ENCODE measurements at places on chromosomes 7 and 10.

- no peak for DNase-seq
These were observed 25.3 kb downstream of the MAP3K8 start for GRCh38 chr10:30459283-30459682.

- DNase-seq, result no peak
These were observed 11.1 kb upstream of the TFEC start for GRCh38 chr7:116041615-116042014.

- peak; percentile 18 for DNase-seq
These were observed 252.9 kb downstream of the MAD1L1 start for GRCh38 chr7:1979591-1980560.

GRCh38 chr7:129925416-129926002 is 27.3 kb downstream of the UBE2H start:
- no peak for DNase-seq

GRCh38 chr7:142150356-142150755 is 38.8 kb downstream of the MGAM2 start:
- DNase-seq, result no peak

DNA sequence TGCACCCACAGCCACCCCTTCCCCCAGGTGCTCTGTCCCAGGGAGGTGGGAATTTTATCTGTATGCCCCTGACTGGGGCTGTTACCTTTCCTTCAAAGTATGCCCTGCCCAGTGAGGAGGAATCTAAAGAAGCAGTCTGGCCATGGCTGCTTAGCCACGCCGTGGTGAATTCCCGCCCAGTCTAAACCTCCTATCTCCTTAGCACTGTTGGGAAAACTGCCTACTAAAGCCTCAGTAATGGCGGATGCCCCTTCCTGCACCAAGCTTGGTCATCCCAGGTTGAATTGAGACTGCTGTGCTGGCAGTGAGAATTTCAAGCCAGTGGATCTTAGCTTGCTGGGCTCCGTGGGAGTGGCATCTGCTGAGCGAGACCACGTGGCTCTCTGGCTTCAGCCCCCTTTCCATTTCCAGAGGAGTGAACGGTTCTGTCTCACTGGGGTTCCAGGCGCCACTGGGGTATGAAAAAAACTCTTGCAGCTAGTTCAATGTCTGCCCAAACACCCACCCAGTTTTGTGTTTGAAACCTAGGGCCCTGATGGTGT is 87.2 kb downstream of the ABCC2 start:
- DNase-seq, result no peak

DNA sequence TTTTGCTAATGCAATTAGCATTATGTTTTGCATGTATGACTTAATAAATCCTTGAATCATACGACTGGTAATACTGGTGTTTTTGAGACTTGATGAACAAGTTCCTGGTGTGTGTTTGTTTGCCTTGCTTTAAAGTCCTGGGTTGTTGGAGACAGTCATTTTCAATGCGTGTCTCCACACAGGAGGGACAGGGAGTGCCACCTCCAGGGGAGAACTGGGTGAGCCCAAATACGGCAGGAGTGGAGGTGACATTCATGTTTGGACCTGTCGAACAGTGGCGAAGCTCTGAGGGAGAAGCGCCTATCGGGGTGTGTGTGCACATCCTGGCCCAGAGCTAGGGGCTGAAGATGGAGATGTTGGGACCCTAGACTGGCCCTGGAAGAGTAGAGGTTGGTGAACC is 43.8 kb downstream of the DAGLB start:
- no peak for DNase-seq

DNA sequence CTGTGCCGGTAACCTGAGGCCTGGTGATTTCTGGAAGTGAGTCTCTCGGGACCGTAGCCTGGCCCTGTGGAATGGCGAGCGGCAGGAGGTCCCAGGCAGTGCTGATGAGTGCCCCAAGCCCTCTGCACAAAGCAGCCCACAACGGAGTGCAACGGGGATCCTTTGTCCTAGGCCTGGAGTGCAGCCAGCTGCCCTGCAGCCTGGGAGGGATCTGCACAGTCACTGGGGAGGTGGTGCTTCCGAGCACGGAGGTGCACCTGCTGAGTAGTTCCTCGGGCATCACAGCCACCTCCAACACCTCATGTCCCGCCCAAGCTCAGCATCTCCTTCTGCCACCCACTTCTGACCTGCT is 162.8 kb upstream of the ZMIZ1 start:
- peak; percentile 44 for DNase-seq

DNA sequence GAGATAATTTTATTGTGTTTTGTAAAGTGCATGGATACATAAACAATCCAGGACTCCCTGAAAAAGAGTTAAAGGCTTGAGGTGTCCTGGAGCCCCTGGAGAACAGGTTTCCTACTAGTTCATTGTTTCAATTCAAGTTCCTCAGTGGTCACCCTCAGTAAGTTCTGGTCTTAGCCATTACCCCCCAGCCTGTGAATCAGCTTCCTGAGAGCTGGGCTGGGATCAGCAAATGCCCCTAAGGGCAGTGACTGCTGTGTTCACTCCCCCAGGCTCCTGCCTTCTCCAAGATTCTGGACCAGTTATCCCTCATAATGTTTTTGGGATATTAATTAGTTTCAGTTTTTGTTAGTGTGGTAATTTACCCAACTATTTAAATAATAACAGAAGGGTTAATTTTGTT is 151.6 kb upstream of the PRSS58 start:
- no peak for DNase-seq

DNA sequence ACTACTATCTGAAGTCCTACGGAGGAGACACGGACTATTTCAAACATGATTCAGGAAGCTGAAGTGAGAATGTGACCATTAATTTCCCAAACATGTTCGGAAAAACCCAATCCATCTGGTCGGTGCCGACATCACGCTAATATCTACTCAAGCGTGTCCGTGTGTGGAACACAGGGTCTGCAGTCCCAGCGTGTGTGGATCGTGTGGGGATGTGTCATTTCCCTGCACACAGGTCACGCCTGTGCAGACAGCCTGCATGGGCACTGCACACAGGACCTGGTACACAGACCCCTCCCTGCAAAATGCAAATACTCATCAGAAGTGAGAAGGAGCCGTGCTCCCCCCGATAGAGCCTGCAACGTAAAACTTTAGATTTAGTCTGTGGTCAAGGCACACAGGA is 57.8 kb downstream of the CARD11 start:
- peak; percentile 59 for DNase-seq

DNA sequence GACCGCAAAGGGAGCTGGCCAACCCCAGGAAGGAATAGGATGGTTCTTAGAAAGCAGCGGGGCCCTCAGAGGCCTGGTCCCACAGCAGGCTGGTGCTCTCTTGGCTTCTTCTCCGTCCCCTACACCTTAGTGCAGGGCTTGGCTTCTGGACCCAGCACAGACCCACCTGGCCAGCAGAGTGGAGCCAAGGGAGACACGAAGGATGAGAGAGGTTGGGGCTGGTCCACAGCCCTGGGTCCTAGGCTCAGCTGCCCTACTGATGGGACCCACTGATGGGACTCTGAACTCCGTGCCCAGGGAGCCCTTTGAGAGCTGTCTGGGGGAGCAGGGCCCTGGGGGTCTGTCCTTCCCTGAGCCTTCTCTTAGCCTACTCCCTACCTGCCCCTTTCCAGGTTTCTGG is 6.2 kb upstream of the TLX1 start:
- DNase-seq, result no peak
